GM23338 (cell line): ENCODE measurements at places on chromosomes 16 and 17. TPM values are rescaled to one million over a fixed set of nuclear protein-coding genes. Genes with fewer than 3 reads are reported as not detected.

DNA sequence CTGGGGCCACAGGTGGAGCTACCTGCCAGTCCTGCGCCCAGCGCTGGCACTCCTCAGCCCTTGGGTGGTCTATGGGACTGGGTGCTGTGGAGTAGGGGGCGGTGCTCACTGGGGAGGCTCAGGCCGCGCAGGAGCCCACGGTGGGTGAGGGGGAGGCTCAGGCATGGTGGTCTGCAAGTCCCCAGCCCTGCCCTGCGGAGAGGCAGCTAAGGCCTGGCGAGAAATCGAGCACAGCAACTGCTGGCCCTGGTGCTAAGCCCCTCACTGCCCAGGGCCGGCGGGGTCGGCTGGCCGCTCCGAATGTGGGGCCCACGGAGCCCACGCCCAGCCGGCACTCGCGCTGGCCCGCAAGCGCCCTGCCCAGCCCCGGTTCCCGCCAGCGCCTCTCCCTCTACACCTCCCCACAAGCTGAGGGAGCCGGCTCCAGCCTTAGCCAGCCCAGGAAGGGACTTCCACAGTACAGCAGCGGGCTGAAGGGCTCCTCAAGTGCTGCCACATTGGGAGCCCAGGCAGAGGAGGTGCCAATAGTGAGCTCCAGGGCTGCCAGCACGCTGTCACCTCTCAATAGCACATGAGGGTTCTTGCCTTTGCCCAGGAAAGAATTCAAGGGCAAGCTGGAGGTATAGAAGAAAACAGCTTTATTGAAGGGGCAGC, 11.0 kb upstream of the EEF2KMT start:
- DNase-seq = no peak

GRB2 gene
- total RNA-seq = 112 and 121 TPM in 2 replicates

DNA sequence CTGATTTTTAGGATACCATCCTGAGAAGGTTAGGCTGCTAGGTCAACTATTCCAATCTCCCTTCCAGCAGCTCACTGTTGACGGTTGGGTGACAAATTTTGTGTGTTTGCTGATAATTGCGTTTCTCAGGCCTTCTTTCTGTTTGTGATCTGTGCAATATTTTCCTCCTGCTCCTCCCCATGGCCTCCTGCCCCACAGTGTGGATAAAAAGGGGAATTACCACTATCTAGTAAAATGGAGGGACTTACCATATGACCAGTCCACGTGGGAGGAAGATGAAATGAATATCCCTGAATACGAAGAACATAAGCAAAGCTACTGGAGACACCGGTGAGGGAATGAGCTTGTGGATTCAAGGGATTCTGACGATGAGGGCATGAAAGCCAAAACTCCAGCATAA, 9.2 kb downstream of the CHD3 start:
- DNase-seq = no peak

GRCh38 chr16:86928523-86929011, 350.2 kb downstream of the FOXL1 start:
- no peak for DNase-seq

DNA sequence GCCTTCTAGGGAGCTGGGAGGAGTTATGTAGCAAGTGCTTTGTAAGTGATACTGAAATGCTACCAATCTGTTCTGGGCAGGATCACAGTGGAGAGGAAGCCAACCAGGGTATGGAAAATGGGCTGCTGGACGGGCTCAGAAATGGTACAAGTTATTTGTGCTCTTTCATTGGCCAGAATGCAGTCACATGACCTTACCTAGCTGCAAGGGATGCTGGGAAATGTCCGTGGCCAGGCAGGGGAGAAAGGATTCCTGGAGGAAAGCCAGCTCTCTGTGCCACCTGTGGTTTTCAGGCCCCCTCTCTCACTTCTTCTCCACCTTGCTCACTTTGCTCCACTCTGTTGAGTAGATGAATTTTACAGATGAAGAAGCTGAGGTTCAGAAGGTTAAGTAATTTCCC, 4.8 kb downstream of the EEF2K start:
- no peak for DNase-seq

- DNase-seq = no peak
Measured at GRCh38 chr16:70553645-70554044, 30.0 kb downstream of the SF3B3 start.

DPEP3 gene
- 7.9 and 18.4 TPM in 2 replicates for total RNA-seq

VMO1 gene
- total RNA-seq = 0.38 TPM in 1 of 2 replicates, not detected in the other

GRCh38 chr17:73069841-73070240, 22.6 kb downstream of the SLC39A11 start:
- DNase-seq = no peak

GRCh38 chr16:25219070-25219737, 2.5 kb downstream of the AQP8 start:
- no peak for DNase-seq

DNA sequence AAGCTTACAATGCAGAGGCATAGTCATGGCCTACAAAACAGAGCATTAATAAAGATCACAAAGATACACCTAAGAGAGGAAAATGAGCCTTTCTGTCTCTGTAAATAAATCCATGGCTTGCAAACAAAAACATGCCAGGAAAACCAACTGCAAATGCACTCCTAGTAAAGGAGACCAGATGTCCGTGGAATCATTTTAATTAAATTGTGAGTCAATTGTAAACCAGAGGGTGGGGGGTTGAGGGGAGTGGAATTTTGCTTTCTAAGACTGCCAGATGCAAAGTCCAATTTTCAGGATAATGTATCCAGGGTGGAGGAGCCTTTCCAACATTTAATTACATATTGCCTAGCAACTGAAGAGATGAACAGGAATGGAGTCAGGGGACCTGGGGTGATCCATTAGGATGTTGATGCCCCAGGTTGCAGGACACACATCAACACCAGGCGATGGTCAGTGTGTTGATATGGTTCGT, 390.3 kb upstream of the CCL2 start:
- DNase-seq = no peak

GRCh38 chr17:81891303-81891552, 158 bp downstream of the ALYREF start:
- DNase-seq = no peak

DNA sequence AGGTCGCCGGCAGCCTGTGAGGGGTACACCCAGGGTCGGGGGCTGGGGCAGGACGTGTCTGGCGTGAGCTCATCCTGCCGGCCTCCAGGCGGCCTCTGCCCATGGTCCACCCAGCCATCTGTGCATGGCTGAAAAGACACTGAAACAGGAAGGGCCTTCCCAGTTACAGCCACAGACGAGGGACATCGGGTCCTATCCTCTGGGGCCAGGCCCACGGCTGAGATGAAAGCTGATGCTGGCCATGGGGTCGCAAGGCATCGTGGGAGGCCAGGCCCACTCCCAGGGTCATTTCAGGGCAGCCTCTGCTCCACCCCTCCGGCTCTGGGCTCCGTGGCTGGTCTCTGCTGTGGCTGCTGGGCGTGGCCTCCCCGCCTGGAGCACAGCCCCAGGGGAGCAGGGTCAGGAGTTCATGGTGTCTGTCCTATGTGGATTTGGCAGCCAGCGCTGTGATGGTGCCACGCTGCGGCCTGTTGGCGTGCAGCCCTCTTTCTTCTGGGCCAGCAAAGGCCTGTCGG, 16.6 kb upstream of the ATP6V0C start:
- DNase-seq = no peak

SECTM1 gene
- total RNA-seq = 0.16 and 1.3 TPM in 2 replicates

DNA sequence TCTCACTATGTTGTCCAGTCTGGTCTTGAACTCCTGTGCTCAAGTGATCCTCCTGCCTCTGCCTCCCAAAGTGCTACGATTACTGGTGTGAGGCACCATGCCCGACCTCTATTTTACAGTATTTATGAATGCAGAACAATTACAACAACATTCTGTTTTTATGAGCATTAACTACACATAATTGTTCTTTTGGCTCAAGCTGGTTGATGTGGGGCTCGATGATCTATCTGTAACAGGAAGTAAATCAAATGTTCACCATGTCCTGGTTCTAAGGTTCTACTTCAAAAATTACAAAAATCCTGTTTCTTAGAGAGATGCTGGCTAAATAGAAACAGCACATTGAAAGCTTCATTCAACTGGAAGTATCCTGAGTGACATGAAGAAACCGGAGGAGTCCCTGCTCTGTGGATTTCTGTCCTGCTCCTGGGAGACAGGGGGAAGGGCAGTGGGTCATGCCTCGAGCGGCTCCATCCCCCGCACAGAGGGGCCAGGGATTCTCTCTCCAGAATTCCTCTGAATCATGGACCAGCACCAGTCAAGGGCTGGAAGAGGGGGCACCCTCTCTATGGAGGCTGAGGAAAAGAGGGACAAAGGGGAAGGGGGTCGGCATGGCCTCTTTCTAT, 31.5 kb downstream of the FA2H start:
- no peak for DNase-seq

GRCh38 chr17:81863123-81863675, 2.9 kb upstream of the P4HB start:
- DNase-seq = no peak

GRCh38 chr17:27669850-27670249, 38.9 kb downstream of the LGALS9 start:
- no peak for DNase-seq

GRCh38 chr17:49556223-49556943, 19.3 kb upstream of the NXPH3 start:
- peak; percentile 85 for DNase-seq

DNA sequence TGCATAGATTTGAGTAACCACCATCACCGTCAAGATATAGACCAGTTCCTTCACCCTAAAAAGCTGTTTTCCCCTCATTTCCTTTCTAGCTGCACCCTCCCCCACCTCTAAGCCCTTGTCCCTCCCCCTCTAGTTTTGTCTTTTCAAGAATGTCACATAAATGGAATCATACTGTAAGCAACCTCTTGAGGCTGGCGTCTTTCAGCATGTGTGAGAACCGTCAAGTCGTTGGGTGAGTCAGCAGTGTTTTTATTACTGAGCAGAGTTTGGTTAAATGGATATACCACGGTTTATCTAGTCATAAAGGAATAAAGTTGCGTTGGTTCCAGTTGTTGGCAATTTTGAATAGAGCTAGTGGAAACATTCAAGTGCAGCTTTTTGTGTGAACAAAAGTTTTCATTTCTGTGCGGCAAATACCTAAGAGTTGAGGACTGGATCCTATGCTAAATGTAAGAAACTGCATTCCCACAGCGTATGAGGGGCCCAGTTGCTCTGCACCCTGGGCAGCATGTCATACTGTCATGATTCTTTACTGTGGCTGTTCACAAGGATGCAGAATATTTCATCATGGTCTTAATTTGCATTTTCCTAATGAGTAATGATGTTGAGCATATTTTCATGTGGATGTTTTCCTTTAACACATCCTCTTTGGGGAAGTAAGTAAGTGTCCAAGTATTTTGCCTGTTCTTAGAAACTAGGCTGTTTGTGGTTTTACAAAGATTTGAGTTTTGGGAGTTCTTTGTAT, 264.3 kb downstream of the CPPED1 start:
- no peak for DNase-seq

- DNase-seq = no peak
Measured at GRCh38 chr17:2963332-2964027, 99.9 kb downstream of the OR1D5 start.

DNA sequence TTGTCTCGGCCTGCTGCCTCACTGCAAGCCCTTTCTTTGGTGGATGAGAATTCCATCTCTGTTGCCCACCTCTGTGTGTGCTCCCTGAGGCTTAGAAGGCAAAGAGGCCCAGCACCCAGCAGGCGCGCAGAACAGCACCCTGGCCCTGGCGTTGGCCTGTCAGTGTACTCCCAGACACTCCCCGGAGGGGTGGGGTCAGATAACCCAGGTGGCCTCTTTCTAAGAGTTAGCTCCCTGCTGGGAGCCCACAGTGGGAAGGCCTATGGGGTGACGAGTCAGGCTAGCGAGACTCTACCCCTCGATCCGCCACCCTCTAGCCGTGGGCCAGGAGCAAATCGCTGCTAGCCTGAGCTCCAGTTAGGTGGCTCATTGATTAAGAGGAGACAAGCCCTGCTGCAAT, 38.1 kb downstream of the SRL start:
- no peak for DNase-seq

GRCh38 chr17:72430611-72431432, 310.0 kb downstream of the SOX9 start:
- DNase-seq = peak; percentile 67

GRCh38 chr17:64090144-64090543, 39.8 kb downstream of the ERN1 start:
- DNase-seq = no peak

- DNase-seq = no peak
Measured at GRCh38 chr16:67275321-67275720, 4.0 kb upstream of the PLEKHG4 start.

GRCh38 chr16:616733-617586, 13.8 kb upstream of the WFIKKN1 start:
- no peak for DNase-seq

HBA1 gene
- total RNA-seq = not detected in 2 replicates

FBXW10 gene
- total RNA-seq = 0.07 TPM in 1 of 2 replicates, not detected in the other

DNA sequence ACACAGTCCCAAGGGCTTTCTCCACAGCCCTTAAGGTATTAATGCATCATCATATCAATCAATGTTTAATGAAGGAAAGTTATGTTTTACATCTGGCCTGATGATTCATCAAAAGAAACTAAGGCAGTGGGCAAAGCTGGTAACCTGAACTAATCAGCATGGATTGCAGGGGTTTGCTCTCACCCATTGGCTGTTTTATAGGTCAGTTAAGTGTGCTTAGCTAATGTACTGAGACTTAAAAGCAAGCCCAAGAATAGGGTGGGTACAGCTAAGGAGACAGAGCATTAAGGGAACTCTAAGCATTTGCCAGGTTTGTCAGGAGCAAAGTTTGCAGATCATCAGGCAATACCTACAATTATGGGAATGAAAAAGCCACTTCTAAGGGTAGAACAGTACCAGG, 1247.6 kb downstream of the CDH8 start:
- DNase-seq = peak; percentile 8
